ENCODE measurements at places on chromosomes 3 and 15.

GRCh38 chr3:58258392-58259055 is 20.9 kb downstream of the ABHD6 start:
- no peak for DNase-seq

DNA sequence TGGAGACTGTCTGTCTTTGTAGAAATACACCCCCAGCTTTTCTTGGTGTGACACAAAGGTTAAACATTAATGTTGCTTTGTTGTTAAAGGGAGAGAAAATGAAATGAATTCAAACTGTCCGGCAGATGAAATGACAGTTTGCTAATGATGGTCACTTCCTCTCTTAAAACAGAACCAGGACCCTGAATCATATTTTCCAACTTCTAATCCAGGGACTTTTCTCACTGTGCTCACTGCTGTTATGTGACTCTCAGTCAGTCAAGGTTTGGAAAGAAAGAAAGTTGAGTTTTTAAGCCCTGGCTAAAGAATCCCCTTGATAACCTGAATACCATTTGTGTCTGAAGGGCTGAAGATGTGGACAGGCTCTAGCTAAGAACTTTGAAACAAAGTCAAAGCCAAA is 215.8 kb downstream of the AGBL1 start:
- no peak for DNase-seq

DNA sequence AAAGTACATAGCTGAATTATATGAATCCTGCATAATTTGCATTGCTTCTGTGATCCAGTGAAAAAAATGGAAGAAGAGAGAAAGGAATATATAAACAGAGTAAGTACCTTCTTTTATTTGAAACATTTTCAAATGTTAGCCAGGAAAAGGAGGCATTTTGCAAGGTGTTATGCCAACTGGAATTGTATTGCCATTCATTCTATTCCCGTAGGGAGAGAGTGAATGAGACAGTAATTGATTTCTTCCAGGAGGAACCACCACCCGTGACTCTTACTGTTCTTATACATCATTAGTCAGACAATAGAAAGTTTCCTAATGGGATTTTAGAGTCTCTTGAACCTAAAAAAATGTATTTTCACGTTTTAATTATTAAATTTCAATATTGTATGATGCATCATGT is 324.1 kb upstream of the ALCAM start:
- peak; percentile 6 for DNase-seq

- no peak for DNase-seq
These were observed 78.4 kb downstream of the NR2E3 start for GRCh38 chr15:71888797-71889196.

DNA sequence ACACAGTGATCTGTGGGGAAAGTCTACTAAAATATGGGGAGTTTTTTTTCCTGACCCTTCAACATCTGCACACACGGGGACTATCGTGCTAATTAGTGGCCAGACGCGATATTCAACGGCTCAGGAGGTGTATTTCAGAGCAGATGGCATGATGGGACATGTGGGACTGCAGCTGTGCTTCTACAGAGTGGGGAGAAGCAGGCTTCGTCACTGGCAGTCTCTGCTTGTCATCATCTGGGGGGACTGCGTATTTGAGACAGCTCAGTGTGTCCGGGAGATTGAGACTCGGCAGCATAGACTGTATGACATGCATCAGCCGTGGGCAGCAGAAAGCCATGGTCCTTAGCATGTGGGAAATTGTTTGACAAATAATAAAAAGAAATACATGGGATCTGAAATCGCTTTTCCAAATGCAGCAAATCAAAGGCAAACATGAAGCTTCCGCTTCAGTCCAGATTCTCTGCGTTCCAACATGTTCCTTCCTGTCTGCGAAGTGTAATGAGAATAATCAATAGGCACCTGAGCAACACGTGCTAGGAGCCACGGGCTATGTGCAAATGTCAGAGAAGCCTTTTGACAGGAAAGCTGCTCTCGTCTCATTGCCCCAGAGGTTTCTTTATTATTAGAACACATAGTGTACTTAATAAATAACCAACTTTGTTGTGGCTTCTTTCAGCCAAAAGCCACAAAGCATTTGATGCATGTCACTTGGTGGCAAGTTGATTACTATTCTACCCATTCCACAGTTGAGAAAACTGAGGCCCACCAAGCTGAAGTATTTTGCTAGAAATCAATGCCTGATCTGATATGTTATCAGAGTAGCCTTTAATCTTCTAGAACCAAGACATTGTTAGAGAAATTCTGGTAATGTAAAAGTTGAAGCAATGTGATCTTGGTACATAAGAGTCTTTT is 276.3 kb downstream of the RYR3 start:
- no peak for DNase-seq

- DNase-seq, result no peak
These were observed 43.5 kb downstream of the ABHD2 start for GRCh38 chr15:89131731-89132130.

- DNase-seq, result no peak
These were observed 26.7 kb downstream of the ISL2 start for GRCh38 chr15:76363251-76363650.

DNA sequence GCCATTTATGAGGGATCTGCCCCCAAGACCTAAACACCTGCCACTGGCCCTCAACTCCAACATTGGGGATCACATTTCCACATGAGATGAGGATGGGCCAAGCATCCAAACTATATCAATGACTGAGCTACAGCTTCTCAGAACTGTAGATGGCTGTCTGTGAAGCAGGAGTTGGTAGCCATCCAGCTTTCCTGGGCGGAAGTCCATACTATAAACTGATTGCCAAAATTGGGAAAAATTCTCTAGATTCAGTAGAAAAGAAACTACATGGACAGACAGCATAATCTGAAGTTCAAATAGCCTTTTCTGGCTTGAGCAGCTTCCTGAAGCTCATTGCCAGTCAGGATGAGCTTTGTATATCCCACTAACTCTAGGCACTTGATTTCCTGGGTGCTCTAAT is 214.7 kb upstream of the ZBTB20 start:
- DNase-seq, result no peak

All from NCI-H345 (cell line).